Hematopoietic multipotent progenitor cell treated with erythropoietin and hydrocortisone succinate and interleukin-3 and kit ligand, for 17 days (in vitro differentiated cells): ENCODE measurements at places on chromosomes 4 and X.

DNA sequence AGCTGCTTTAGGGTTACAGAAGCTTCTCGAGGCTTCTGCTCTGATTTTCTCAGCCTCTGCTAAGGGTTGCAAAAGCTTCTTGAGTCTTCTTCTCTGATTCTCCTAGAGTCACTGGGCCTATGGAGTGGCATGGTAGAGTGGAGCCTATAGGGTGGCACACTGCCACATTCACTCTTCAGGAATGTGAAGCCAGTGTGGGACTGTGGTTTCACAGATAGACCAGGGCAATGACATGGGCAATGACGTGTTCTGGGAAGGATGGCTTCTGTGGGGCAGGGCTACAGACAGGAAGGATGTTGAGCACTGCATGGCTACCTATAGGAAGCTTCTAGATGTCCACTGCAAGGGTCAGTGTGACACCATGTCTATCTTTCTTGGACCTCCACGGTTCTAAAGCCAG, 11.0 kb upstream of the MAMLD1 start:
- DNase-seq, result no peak

- DNase-seq, result no peak
Observed at GRCh38 chr4:69999420-69999819, 3.7 kb downstream of the STATH start.

DNA sequence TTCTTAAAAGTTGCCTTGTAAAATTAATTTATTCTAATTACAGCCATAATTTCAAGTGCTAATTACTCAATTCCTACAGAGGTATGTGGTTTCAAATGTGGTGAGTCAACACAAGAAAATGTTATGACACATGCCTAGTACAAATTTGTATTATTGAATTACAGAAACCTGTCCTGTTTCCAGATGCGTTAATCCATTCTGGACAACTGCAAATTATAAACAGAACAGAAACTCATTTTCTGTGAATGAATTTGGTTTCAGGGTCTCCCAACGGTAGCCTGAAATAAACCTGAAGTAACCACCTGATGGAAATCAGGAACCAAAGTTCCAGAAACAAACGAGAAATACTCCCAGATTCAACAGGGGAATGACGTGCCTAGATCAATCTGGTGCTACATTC, 328.6 kb upstream of the F9 start:
- DNase-seq, result no peak

- DNase-seq, result no peak
Observed at GRCh38 chr4:17707671-17708070, 73.8 kb downstream of the FAM184B start.

DNA sequence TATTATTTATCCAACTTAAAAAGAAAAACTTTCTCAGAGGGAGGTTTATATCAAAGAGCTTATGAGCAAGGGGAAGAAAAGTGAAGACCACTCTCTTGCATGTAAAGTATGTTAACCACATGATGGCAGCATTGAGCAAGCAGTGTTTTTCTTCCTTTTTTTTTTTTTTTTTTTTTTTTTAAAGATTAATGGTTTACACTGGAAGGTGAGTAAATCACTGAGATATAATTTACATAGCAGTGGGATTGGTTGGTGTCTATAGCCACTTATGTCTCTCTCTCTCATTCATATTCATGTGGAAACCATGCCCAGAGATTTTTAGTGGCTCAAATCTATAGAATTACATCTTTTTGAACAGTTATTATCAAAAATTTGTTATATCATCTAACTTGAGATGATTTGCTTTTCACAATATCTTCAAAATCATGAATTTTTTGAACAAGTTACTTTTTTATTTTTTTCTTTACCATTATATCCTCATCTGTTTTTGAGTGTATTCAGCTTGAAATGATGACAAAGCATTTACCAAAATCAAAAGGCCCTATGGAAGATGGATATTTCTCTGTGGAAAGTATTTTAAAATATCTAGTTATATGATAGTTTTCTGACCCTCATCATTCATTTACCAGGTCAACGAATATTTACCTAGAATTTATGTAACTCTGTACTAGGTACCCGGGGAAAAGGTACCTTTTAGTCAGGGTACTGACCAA, 31.6 kb downstream of the MTHFD2L start:
- DNase-seq, result peak; percentile 57

- DNase-seq, result no peak
Observed at GRCh38 chr4:48503233-48504025, 13.4 kb downstream of the ZAR1 start.
